ENCODE measurements at places on chromosomes 11 and 22.

GRCh38 chr11:12042215-12042676, 33.8 kb upstream of the DKK3 start:
- DNase-seq: no peak

DNA sequence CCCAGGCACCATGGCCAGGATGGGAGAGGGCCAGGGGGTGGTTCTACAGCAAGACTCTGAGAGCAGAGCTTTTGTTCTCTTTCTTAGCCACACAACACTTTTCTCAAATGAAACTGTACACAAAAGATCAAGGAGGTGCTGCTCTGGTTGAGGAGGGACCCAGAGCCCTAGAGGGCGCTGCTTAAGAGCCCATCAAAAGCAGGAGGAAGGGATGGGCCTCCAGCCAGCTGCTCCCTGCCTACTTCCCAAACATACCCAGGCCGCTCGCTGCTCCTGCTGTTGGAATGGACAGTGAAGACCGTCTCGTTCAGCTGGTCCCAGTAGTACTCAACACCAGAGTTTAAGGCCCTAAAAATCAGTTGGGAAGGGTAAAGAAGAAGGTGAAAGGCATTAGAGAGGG, 18.4 kb upstream of the CHRM4 start:
- no peak for DNase-seq

- no peak for DNase-seq
Measured at GRCh38 chr11:18384157-18384641, 10.2 kb upstream of the LDHA start.

- no peak for DNase-seq
Measured at GRCh38 chr11:23727794-23728193, 769.1 kb upstream of the LUZP2 start.

- DNase-seq: no peak
Measured at GRCh38 chr11:63641727-63642126, 27.5 kb upstream of the PLAAT3 start.

- no peak for DNase-seq
Measured at GRCh38 chr11:60994541-60995080, 23.1 kb downstream of the CD6 start.

Measured in hematopoietic multipotent progenitor cell (in vitro differentiated cells).